ENCODE measurements at places on chromosomes 2 and 18.

- no peak for DNase-seq
Observed at GRCh38 chr2:100038011-100038410, 104.4 kb downstream of the AFF3 start.

DNA sequence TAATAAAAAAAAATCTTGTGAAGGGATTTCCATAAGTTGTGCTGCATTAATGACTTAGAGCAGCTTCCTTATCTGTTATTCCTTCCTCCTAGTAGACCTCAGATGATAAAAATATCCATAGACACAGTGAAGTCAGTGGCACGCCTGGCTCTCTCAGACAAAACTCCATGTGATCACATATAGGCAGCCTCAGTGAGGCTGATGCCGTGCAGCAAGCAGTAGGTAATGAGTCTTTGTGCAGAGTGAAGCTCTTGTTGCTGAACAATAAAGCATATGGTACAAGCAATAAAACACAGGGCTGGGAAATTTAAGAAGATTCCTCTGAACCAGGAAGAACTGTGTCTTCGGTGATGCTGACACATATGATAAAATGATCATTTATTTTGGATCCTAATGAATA is 102.7 kb downstream of the CSRNP3 start:
- no peak for DNase-seq

DNA sequence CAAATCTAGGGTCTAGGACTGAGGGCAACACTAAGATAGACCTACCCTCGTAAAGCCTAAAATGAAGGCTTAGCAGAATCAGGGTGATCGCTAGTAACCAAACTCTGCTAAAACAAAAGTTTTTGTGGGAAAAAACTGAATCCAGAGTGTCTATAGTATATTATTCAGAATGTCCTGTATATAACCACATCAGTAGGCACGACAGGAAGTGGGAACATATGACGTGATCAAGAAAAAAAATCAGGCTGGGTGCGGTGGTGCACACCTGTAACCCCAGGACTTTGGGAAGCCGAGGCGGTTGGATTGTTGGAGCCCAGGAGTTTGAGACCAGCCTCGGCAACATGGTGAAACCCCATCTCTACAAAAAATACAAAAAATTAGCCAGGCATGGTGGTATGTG is 106.1 kb downstream of the UGGT1 start:
- no peak for DNase-seq

- no peak for DNase-seq
Observed at GRCh38 chr18:23307567-23308295, 145.4 kb upstream of the RIOK3 start.

DNA sequence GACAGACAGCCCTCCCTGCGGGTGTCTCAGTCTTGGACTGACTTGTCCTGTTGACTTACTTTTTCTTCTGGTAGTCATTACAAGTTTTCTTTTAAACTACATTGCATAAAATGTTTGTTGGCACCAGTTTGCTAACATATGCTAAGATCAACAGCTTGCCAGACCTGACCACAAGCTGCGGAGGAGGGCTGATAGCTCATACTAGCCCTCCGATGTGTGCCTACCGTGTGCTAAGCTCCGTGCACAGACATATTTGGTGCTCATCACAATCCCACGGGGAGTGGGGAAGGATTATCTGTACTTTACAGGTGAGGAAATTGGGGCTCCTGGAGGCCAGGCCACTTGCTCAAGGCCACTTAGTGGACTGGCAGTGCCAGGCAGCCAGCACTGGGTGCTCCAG is 72.8 kb upstream of the YPEL5 start:
- no peak for DNase-seq

GRCh38 chr2:45888641-45889040 is 237.2 kb downstream of the PRKCE start:
- no peak for DNase-seq

DNA sequence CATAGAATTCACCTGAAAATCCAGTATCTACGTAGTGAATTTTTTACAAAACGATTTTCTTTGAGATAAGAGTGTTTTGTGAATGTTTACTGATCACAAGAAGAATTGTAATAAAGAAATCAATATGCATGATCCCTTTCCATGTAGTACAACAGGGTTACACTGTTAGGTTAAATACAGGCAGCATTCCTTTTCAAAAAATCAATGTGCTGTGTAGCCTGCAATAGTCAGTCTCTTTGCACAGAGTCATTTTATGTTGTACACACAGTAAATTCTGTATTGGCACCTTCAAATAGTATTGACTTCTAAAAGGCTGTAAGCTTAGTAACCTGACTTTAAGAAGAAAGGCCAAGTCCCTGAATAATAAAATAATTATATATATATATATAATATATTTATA is 63.3 kb downstream of the ZNF407 start:
- no peak for DNase-seq

- DNase-seq: peak; percentile 71
Observed at GRCh38 chr2:15965564-15966019, 25.2 kb downstream of the MYCN start.

GRCh38 chr2:11156396-11157075 is 1.3 kb downstream of the SLC66A3 start:
- DNase-seq: no peak

GRCh38 chr2:197879812-197880408 is 75.5 kb downstream of the PLCL1 start:
- no peak for DNase-seq

DNA sequence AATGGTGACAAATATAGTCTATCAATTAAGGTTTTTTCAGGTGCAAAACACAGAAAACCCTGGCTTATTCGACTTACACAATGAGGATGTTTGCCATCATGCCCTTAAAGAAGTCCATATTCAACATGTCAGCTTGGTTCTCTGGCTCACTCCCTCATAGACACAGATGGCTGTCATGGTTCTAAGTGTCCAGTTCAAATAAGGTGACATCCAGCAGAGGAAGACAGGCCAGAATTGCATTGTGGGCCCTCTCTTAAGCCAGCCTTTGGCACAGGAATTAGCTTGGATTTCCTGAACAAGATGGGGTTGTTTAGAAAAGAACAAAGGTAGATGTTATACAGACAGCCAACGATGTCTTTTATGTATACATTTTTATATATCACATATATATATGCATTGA is 18.7 kb upstream of the SLC1A4 start:
- no peak for DNase-seq

DNA sequence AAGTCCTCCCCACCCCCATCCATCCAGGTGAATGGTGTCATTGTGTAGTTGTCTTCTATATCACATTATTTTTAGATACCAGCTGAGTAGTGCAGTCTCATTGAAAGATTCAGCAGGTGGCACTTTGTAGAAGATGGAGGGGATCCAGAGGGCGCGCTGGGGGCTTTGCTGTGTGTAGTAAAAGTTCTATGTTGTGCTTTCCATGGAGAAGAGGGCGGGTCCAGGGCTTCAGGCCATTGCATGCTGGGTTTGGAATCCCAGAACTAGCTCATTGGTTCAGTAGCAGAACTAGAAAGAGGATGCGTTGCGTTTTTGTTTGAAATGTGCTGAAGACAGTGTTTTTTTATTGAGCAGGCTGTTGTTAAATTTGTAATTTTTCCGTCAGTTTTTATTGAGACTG is 120.0 kb downstream of the MAP4K4 start:
- no peak for DNase-seq

- DNase-seq: peak; percentile 80
Observed at GRCh38 chr2:218301176-218301819, 9.0 kb upstream of the TMBIM1 start.

- no peak for DNase-seq
Observed at GRCh38 chr18:31248783-31249521, 69.0 kb upstream of the DSG1 start.

GRCh38 chr2:216553093-216553478 is 54.4 kb downstream of the RPL37A start:
- DNase-seq: no peak

GRCh38 chr2:178707476-178707875 is 99.7 kb downstream of the TTN start:
- DNase-seq: no peak

DNA sequence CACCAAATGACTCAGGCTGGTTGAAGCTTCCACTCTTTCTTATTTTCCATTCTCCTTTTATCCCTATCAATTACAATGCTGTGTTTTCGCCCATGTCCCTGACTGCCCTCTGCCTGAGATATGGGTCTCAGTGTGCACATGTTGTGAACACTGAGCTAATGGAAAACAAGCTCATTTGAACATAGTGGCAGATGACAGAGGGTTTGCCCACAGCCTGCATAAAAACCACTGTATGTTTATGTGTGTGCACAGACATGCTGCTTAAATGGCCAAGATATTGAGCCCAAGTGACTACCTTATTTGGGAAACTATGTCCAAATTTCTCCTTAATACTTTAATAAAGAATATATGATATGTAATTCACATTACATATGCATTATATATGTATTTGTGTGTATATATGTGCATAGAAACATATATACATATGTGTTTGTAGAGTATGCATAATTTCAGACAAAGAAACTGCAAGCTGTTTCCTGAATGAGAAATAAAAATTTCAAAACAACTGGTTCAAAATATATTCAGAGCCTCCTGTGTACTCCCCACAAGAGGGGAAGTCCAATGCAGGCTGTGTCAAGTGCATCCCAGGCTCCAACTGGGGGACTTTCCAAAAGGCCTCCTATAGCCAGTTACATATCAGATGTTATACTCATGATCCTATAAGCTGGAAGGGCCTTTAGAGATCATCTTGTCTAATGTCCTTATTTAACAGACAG is 92.7 kb upstream of the CD302 start:
- DNase-seq: no peak

GRCh38 chr2:219598308-219599078 is 836 bp downstream of the STK11IP start:
- no peak for DNase-seq

DNA sequence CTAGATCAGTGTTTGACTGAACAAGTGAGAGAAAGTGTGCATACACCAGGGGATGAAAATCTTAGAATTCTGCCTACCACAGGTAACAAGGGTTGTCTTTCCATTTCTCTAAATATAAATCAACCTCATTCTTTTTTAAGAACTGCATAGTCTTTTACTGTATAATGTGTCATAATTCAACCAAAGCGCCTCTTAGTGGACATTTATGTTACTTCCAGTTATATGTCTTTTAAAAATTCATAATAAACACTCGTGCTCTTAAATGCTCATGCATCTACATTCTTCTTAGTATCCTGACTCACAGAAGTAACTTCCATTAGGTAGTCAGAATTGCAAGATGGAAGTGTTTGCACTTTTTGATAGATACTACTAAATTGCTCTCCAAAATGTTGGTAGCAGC is 76.2 kb downstream of the CHRNA1 start:
- no peak for DNase-seq

GRCh38 chr2:86648681-86649080 is 25.0 kb upstream of the RNF103 start:
- no peak for DNase-seq

- peak; percentile 17 for DNase-seq
Observed at GRCh38 chr18:45686891-45687611, 36.9 kb upstream of the SLC14A1 start.

DNA sequence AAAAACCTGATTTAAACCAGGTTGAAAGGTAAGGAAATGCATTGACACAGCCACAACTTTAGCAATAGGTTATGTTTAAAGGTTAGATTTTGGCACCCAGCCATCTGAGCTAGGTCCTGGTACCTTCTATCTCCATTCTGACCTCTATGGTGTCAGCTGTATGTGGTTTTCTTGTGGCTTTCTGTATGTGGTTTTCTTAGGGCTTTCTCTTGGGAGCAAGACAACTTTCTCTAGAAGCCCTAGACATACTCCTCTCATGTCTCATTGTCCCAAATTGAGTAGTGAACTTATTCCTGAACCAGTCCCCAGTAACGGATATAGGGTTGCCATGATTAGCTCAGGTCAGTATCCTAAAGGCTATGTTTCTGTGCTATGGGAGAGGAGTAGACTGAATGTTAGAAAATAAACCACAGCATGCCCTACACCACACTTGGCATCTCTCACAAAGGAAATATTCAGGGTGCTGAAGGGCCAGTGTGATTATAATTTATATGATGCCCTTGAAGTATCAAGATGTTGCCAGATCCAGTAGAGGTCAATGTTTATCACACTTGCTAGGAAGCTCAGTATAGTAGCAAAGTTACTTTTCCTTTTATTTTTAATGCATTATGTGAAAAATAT is 176.1 kb downstream of the CAPN13 start:
- DNase-seq: no peak

GRCh38 chr2:106864051-106864450 is 21.9 kb downstream of the ST6GAL2 start:
- DNase-seq: no peak

DNA sequence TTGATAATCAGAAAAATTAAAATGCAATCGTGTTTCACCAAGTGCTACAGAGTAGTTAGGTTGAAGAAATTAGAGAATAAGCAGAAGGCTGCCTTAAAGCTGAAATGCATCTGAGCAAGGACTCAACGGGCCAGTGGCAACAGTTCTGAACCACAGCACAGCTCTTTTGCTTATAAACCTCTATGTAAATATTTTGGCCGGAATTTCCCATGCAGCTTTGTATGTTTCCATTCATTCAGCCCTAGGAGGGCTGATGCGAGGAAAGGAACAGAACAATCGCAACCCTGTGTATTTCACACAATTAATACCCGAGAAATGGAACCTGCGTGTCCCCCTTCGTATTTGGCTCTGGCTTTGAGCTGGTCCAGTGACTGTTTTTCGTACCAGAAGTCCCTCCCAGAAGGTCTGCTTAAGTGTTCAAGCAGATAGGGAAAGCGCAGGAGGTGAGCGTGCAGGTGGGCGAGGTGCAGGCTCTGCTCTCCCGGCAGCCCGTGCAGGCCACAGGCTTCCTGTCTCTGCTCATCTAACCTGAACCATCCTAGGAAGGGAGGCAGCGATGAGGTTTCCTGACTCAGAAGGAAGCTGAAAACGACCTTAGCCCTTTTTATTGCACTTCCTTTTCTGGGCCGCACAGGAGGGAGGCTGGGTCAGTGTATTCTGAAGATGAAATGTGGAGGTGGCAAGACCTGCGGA is 67.3 kb downstream of the ASB1 start:
- DNase-seq: no peak

DNA sequence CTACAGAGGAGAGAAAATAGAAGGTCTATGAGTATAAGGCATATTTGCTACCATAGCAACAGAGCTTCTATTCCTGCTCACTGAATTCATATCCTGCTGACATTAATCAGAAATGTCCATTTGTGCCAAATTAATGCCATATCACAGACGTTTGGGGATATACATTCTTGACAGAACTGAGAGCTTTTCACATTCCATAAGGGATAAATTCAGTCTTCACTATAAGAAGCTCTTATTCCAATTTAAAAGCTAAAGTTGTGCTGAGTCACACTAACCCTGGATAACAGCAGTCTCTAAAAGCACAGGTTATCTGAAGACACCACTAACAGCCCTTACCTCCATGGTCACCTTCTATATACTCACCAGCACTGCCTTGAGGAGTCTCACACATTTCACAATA is 178.1 kb downstream of the RAB3GAP1 start:
- no peak for DNase-seq

- DNase-seq: no peak
Observed at GRCh38 chr2:75557474-75558133, 3.1 kb downstream of the EVA1A start.

GRCh38 chr2:145887915-145888314 is 1368.0 kb upstream of the ZEB2 start:
- no peak for DNase-seq

GRCh38 chr2:121505005-121505404 is 25.7 kb upstream of the RNU4ATAC start:
- no peak for DNase-seq

- DNase-seq: no peak
Observed at GRCh38 chr18:78789850-78790249, 189.8 kb upstream of the SALL3 start.

GRCh38 chr2:182456784-182457183 is 29.9 kb upstream of the PDE1A start:
- DNase-seq: no peak

All from stimulated activated CD4-positive, alpha-beta T cell treated with anti-CD3 and anti-CD28 coated beads, Interleukin-2, amount 100 ng/mL, for 4 hours (primary cell).